ENCODE measurements at places on chromosomes 3 and 15. TPM values are rescaled to one million over a fixed set of nuclear protein-coding genes. Genes with fewer than 3 reads are reported as not detected.

GRCh38 chr15:69497667-69498066 is 45.0 kb downstream of the RPLP1 start:
- H3K36me3 ChIP-seq: no peaks in the 10 kb centered on the region
- DNase-seq: no peak
- H3K4me1 ChIP-seq: peaks cover 7% of the 10 kb centered on the region
- H3K27ac ChIP-seq: peak overlapping the region; percentile 28

- no peaks in the 10 kb centered on the region for H3K36me3 ChIP-seq
- no peak for DNase-seq
- peaks cover 16% of the 10 kb centered on the region for H3K4me1 ChIP-seq
- H3K27me3 ChIP-seq: no peaks in the 10 kb centered on the region
- H3K4me3 ChIP-seq: no peak overlapping the region
- H3K27ac ChIP-seq: no peak overlapping the region
Observed at GRCh38 chr3:48652923-48653715, 9.6 kb downstream of the CELSR3 start.

DNA sequence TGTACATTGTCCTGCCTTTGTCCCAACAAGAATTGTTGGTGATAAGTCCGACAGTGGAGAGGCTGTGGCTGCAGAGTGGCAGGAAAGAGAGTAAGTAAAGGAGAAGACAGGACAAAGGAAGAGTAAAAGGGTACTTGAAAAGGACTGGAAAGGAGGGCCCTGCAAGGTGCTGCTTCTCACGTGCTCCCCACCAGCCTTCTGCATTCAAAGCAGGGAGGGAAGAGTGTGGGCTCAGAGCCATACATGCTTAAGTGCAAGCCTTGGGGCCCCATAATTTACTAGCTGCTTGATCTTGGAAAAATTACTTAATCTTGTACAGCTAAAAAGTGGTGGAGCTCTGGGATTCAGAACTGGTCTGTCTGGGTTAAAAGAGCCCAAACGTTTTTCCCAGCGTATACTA is 29.9 kb downstream of the MME start:
- H3K4me1 ChIP-seq: no peaks in the 10 kb centered on the region
- no peaks in the 10 kb centered on the region for H3K36me3 ChIP-seq
- H3K4me3 ChIP-seq: no peak overlapping the region

- no peak for DNase-seq
- H3K36me3 ChIP-seq: no peaks in the 10 kb centered on the region
- H3K4me3 ChIP-seq: no peak overlapping the region
Observed at GRCh38 chr3:168088106-168088720, 7.5 kb downstream of the GOLIM4 start.

DNA sequence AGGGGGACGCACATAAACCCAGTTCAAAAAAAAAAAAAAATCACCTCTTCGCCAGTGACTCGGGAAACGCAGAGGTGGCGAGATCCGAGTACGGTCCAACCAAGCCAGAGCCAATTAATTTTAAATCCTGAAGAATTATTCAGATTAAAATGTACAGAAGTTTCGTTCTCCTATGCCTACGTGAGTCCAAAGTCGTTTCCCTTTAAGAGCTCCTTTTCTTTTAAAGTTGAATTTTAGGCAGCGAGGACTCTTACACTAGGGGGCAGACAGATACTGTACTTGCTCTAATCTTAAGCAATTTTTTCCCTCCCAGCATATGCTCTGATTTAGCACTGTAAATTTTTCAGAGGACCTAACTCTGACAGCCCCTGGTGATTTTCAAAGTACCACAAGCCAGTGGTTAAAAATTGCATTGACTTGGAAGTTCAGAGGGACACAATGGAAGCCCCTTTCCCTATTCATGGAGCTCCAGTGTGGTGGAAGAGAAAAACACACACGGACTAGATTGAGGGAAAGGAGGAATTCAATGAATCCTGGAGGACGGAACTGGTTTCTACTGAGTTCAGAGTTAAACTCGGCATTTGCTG is 3.3 kb upstream of the NR2F2 start:
- H3K36me3 ChIP-seq: peaks cover 1% of the 10 kb centered on the region
- no peak overlapping the region for H3K27ac ChIP-seq
- H3K27me3 ChIP-seq: peaks cover 76% of the 10 kb centered on the region

DNA sequence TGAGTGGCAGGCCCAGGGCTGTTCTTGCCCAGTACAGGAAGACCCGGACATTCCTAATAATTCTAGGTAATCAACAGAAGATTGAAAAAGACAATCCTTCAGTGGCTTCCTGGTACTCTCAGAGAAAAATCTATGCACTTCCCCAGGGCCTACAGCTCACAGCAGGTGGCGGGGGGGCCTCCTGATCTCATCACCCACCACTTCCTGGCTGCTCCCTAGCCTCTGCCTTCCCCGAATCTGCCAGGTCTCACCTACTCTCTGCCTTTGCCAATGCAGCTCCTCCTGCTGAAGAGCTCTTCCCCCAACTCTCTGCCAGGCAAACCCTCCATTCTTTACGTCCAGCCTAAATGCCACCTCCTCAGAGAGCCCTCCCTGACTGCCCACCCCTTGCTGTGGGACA is 37.5 kb downstream of the EHD4 start:
- H3K4me3 ChIP-seq: peak overlapping the region; percentile 55
- no peaks in the 10 kb centered on the region for H3K27me3 ChIP-seq
- H3K27ac ChIP-seq: peak overlapping the region; percentile 100
- peak; percentile 92 for DNase-seq

The EAF2 gene
- total RNA-seq: 9.3 TPM
